ENCODE measurements at places on chromosomes 1 and 21.

DNA sequence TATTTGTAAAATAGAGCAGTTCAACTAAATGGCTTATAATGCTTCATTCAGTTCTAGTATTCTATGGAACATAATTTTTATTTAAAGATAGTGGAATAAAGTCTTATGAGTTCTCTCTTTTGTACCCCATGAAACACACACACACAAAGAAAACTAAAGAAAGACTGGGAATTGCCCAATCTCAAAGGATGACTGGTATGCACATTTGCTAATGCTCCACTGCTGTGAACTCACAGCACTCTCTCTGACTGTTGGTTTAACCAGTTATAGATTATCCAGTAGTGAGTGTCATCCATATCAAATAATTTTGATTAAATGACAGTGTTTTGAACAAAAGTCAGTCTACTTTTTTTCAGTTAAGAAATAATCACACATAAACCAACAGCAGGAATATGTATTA lies 1082.4 kb upstream of the B3GALT2 start:
- DNase-seq, result no peak

GRCh38 chr1:119748040-119748439 lies 20.7 kb downstream of the HMGCS2 start:
- DNase-seq, result no peak

- no peak for DNase-seq
These were observed 20.3 kb downstream of the ZBTB17 start for GRCh38 chr1:15955552-15955951.

DNA sequence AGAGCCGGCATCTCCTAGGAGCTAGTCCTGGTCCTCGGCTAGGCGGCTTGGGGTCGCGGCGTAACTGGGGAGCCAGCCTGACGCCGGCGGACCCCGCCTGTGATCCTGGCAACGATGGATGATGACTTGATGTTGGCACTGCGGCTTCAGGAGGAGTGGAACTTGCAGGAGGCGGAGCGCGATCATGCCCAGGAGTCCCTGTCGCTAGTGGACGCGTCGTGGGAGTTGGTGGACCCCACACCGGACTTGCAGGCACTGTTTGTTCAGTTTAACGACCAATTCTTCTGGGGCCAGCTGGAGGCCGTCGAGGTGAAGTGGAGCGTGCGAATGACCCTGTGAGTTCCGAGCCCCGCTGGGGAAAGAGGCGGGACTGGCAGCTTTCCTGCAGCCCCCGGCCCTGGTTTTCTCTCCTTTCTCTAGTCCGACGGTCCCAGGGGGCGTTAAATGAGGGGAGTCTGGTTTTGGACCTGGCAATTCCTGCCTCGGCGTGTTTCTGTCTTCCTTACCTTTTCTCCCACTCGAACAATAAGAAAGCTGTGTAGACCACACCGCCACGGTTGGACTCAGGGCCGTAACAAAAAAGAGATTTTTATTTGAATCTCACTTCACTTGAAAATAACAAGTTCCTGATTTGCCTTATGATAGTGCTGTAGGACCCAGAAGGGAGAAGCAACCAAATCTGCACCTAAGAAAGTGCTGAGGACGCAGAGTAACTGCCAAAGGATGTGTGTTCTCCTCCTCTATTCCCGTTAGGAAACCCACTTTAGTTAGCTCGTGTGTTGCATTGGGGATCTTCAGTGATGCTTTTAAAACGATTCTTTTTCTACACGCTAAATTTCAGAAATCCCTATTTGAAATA lies at the start of gene SPRTN:
Gene SPRTN, plus strand, starts transcription at position 24 of the 859 bp plus-strand sequence. Its CDS starts 91 bp downstream, at position 115.
- no peak for DNase-seq

- DNase-seq, result no peak
These were observed 311.2 kb downstream of the NFIA start for GRCh38 chr1:61393575-61393974.

DNA sequence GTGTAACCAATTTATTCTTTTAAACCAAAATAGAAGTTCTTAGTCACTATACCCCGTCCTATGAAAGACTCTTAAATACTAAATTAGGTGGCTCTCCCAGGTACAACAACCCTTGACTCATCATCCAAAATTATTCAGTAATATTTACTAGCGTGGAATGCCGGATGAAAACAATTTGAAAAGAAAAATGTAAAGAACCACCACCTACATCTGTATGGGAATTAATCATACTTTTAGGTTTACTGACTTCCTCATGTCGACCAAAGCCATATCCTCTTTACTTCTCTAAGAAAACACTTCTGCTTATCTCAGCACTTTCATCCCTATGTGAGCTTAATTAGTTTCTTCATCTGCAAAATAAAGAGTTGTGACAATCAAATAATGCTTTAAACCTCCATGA lies 139.6 kb downstream of the AKT3 start:
- DNase-seq, result no peak

- DNase-seq, result no peak
These were observed 7.2 kb upstream of the CCN1 start for GRCh38 chr1:85573322-85573721.

DNA sequence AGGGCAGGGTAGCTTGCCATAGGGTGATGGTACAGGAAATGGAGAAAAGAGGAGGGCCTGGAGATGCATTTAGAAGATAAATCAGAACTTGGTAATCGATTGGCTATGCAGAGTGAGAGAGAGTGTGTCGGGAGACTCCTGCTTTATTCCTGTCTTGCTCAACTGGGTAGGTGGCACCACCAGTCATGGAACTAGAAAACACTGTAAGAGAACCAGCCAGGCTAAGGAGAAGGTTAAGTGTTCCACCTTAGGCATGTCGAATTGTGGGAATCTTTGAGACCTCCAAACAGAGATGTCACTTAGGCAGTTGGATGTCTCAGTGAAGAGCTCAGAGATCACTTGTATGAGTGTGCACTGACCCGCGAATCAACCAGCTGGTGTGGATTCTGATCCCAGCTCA lies 28.7 kb upstream of the RD3 start:
- no peak for DNase-seq

All from GM04503 (cell line).